ENCODE measurements at places on chromosomes 13 and 19.
A peak's percentile ranks its signal among the peaks of the same experiment; 100 is the strongest.

GRCh38 chr13:81493144-81493543, 1152.2 kb upstream of the SPRY2 start:
- no peak for DNase-seq

- no peak for DNase-seq
These were observed 130.0 kb downstream of the SIPA1L3 start for GRCh38 chr19:38036707-38037611.

DNA sequence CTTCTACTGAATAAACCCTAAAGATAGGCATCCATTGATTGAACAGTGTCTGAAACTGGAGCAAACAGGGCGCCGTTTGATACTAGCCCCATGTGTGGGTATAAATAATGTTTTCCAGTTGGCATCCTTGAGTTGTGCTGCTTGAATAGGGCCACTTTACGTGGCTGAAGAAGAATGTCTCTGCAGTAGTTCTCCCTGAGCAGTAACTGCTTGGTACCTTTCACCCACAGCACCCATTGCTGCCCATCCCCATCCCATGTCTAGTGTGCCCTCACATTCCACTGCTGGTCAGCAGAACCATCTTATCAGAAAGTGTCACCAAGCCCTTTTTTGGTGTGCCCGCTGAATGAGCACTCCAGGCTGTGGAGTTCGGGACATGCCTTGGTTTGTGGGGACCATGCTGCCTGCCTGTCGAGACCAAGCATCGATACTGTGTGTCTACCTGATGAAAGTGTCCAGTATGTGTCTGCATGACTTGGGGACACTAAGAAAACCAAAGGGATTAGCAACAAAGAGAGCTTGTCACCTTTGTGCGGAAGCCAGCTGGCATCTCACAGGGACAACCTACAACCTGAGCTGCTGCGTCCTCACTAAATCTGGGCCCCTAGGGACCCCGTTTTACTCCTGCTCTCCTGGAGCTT, 162.0 kb downstream of the TM9SF2 start:
- no peak for DNase-seq

- DNase-seq, result no peak
These were observed 2.0 kb downstream of the KCTD15 start for GRCh38 chr19:33798681-33799111.

DNA sequence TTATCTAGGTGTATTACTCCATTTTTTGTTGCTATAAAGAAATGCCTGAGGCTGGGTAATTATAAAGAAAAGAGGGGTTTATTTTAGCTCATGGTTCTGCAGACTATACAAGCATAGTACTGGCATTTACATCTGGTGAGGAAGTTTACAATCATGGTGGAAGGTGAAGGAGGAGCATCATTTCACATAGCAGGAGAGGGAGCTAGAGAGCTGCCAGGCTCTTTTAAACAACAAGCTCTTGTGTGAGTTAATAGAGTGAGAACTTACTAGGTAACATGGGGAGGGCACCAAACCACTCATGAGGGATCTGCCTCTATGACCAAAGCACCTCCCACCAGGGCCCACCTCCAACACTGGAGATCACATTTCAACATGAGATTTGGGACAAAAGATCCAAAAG, 221.7 kb upstream of the GPC6 start:
- DNase-seq, result peak; percentile 13

GRCh38 chr13:70108356-70109105, at the start of gene KLHL1:
Gene KLHL1 (minus strand): TSS chr13:70108452. CDS start chr13:70107699, 753 bp downstream.
- DNase-seq, result no peak

DNA sequence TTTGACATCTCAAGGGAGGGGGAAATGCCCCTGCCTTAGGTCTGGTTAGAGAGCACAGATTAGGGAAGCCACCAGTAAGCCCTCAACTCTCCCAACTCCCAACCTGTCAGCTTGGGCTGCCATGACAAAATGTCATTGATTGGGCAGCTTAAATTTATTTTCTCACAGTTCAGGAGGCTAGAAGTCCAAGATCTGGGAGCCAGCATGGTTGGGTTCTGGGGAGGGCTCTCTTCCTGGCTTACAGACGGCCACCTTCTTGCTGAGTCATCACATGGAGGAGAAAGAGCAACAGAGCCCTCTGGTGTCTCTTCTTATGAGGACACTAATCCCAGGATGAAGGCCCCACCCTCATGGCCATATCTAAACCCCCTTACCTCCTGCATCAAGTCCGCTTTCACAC, 24.2 kb downstream of the C19orf12 start:
- DNase-seq, result peak; percentile 31

DNA sequence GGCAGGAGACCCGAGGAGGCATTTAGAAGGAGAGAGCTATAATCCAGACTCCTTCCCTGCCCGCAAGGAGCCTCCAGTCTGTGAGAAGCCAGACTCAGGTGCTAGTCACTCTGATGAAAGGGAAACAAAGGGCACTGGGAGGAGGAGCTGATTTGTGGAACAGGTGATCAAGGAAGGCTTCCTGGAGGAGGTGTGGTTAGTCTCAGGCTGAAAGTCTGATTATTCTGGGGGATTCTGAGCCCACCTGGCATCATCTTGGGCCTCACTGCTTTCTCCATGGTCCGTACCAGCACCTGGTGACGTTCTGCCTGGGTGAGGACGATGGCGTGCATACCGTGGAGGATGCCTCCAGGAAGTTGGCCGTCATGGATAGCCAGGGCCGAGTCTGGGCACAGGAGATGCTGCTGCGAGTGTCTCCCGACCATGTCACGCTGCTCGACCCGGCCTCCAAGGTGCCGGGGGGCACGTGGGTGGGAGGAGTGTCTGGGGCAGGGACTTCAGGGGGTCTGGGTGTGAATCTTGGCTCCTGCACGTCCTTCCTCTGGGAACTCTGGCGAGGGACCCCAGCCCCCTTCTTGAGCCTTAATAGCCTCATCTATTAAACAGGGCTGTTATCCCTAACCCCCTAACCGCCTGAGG, 3.9 kb downstream of the EPS8L1 start:
- no peak for DNase-seq

DNA sequence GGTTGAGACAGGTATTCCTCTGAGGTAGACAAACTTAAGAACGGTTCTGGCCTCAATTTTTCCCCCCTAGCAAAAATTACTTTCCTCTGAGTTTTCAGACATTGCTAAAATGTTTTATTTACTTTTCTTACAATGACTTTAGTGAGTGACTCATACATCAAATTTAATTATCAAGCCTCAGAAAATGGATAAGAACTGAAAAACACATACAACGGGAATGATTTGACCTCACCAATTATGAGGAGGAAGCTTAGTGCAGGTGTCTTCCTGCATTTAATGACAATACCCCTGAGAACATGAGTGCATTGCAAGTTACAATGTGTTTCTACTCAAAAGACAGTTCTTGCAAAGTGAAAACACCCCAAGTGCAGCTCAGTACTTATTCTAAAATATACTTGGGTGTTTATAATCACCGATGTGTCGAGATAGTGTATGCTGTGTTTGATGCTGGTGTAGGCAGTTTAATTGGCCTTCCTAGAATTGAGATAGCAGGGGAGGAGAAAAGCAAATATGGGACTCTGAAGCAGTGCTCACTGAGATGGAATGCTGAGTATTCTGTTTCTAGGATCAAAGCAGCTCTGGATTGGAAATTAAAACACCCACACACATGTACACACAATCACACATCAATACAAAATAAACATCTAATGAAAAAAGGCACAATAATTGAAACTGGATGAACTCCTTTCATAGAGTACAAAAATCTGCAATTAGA, 189.5 kb upstream of the SLC10A2 start:
- DNase-seq, result no peak

- no peak for DNase-seq
These were observed 10.1 kb upstream of the SOX1 start for GRCh38 chr13:112056739-112057438.

- no peak for DNase-seq
These were observed 337.3 kb downstream of the ATP8A2 start for GRCh38 chr13:25709088-25709487.

- DNase-seq, result no peak
These were observed 9.5 kb downstream of the PIAS4 start for GRCh38 chr19:4016903-4017638.

DNA sequence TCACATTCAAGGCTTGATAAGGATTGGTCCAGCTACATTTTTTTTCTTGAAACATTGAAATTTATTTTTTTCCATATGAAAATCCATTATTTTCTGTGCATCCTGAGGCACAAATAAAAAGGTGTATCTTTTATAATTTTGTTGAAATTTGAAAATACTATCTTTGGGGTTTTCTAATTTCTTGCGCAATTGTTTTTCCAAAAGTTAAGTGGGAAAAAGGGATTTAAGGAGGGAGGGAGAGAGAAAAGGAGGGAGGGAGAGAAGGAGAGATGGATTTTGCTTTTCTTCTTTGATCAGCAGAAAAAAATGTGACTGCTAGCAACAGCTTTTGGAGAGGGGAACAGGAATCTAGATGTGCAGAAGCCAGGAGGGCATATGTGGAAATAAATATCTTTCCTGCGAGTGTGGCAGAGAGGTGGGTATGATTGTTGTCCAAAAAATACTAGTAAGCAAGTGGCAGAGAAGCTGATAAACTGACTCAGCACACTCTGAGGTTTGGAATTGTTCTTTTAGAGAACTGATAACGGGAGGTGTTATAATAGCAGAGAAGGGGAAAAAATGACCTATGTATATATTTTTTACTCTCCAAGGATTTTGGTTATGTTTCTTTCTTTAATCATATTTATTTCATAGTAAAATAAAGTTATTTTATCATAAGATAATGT, 61.2 kb upstream of the EDNRB start:
- no peak for DNase-seq

GRCh38 chr13:24625870-24626849, 54.0 kb upstream of the ATP12A start:
- no peak for DNase-seq

GRCh38 chr13:95236774-95237173, 64.5 kb downstream of the ABCC4 start:
- no peak for DNase-seq

DNA sequence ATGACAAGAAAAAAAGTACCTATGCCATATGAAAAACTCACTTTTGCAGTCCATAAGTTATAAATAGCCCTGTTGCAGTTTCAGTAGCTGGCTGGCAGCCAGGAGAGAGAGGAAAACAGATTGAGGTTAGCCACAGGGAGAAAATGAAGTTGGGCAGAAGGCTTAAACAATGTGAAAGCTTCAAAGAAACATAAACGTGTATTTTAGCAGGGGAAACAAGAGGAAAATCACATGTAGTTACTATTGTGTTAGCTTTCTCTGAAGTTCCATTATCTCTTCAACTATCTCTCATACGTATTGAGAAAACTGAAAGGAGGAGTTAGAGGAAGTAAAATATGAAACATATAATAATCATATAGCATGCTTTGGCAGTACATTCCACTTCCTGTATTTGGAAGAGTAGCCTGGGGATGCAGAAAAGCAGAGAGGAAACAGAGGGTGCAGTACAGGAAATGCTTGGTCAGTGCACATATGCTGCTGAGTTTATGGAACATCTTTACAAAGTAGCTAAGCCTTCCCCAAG, 1551.1 kb downstream of the EFNB2 start:
- DNase-seq, result no peak
